WTC11 (cell line): ENCODE measurements at places on chromosomes 11 and 22.

DNA sequence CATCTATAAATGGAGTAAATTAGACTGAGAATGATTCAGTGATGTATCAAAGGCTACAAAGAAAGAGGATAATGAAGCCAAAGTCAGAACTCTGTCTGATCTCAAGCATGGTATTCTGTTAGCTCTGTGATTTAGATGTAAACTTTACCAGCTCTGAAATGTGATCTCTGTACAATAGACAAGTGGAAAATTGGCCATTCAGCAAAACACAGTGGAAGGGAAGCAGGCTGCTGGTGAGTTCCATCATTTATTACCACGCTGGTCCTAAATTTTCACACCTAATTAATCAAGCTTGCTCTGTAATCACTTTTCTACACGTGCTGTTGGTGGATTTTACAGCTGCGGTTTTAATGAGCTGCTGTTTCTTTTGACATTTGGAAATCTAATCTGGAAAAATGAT, 145.1 kb upstream of the OPCML start:
- no peak for DNase-seq
- peaks cover 3% of the 10 kb centered on the region; the same call in 1 of the 2 replicates for H3K27me3 ChIP-seq
- H3K27ac ChIP-seq, result no peak overlapping the region
- H3K36me3 ChIP-seq, result no peaks in the 10 kb centered on the region

DNA sequence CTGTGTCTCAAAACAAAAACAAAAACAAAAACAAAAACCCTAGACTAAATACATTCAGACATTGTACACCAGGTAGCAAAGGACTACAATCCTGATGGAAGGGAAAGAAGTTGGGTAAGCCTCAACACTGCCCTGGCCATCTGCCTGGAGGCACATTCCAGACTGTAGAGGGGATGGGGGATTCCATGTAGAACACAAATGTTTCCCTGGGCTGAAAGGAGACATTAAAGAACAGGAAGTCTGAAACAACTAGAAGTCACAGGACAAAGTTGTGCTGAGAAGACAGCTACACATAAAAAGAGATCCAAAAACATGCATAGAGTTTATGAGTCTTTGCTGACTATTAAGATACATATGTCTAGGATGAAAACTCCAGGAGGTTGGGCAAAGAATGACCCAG, 83.9 kb downstream of the RRAS2 start:
- peaks cover 6% of the 10 kb centered on the region; the same call in 1 of the 2 replicates for H3K27me3 ChIP-seq
- H3K36me3 ChIP-seq, result peaks cover 77% of the 10 kb centered on the region
- peak overlapping the region; percentile 73 for H3K27ac ChIP-seq
- H3K4me3 ChIP-seq, result no peak overlapping the region
- DNase-seq, result no peak

DNA sequence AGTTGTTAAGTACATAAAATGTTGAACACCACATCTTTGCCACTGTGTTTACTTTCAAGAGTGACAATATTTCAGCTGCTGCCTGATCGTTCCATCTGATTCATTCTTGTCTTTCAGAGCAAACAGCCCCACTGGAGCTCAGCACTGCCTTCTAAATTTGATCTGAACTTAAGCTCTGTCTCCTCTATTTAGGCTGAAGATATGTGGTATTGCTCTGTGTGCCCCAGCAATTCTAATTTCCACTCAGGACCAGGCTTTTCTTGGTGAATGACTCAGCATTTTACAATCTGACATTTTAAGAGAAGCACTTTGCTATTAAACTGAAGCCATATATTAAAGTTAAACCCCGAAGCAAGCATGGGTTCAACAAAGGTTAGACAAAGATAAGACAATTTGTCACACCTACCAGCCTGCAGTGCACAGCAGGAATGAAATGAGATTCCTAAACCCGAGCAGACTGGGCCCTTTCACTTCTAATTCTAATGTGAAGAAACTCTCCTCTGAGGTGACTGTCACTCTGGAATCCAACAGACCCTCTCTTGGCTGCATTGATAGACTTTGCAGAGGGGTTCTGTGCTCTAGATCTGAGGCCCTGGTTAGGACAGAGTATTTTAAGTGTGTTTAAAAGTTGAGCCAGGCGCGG, 41.7 kb upstream of the PLET1 start:
- no peak overlapping the region; the same call in 1 of the 2 replicates for H3K27ac ChIP-seq
- DNase-seq, result no peak
- H3K4me3 ChIP-seq, result no peak overlapping the region

GRCh38 chr22:47159592-47159991, 397.1 kb downstream of the TBC1D22A start:
- no peaks in the 10 kb centered on the region for H3K36me3 ChIP-seq
- DNase-seq, result no peak
- H3K4me1 ChIP-seq, result no peaks in the 10 kb centered on the region
- no peaks in the 10 kb centered on the region for H3K27me3 ChIP-seq
- H3K4me3 ChIP-seq, result no peak overlapping the region

GRCh38 chr11:37506531-37506930, 908.5 kb upstream of the RAG2 start:
- DNase-seq, result no peak
- peaks cover 12% of the 10 kb centered on the region; the same call in 1 of the 2 replicates for H3K4me1 ChIP-seq
- peaks cover 8% of the 10 kb centered on the region; the same call in 1 of the 2 replicates for H3K27me3 ChIP-seq
- H3K36me3 ChIP-seq, result peaks cover 61% of the 10 kb centered on the region

GRCh38 chr22:16975155-16975885, 32.7 kb downstream of the GAB4 start:
- H3K4me3 ChIP-seq, result no peak overlapping the region
- H3K27me3 ChIP-seq, result peaks cover 35% of the 10 kb centered on the region
- DNase-seq, result no peak
- H3K36me3 ChIP-seq, result peaks cover 66% of the 10 kb centered on the region

- H3K4me3 ChIP-seq, result peak overlapping the region; percentile 88
- H3K4me1 ChIP-seq, result peaks cover 52% of the 10 kb centered on the region
- H3K27me3 ChIP-seq, result peaks cover 8% of the 10 kb centered on the region; the same call in 1 of the 2 replicates
- DNase-seq, result peak; percentile 50
- H3K36me3 ChIP-seq, result no peaks in the 10 kb centered on the region
- H3K27ac ChIP-seq, result no peak overlapping the region
These were observed 540.3 kb downstream of the NTM start for GRCh38 chr11:131910523-131911387.
